Type B pancreatic cell (in vitro differentiated cells): ENCODE measurements at places on chromosomes 16 and 17. TPM values are rescaled to one million over a fixed set of nuclear protein-coding genes. Genes with fewer than 3 reads are reported as not detected.
A peak's percentile ranks its signal among the peaks of the same experiment; 100 is the strongest.

DNA sequence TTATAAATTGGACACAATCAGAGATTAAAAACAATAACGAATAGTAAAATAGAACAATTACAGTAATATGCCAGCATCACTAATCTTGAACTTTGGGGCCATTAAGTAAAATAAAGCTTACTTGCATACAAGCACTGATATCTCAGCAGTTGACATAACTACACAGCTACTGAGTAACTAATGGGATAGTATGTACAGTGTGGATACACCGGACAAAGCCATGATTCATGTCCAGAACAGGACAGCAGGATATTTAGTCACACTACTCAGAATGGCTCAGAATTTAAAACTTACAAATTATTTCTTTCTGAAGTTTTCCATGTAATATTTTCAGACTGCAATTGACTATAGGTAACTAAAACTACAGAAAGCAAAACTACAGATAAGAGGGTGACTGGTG lies 427.5 kb downstream of the CDH13 start:
- DNase-seq, result no peak

ZNF624 gene
- total RNA-seq, result 7.0 and 9.1 TPM in 2 replicates

GRCh38 chr16:88316151-88316550 lies 66.6 kb upstream of the ZNF469 start:
- no peak for DNase-seq

DNA sequence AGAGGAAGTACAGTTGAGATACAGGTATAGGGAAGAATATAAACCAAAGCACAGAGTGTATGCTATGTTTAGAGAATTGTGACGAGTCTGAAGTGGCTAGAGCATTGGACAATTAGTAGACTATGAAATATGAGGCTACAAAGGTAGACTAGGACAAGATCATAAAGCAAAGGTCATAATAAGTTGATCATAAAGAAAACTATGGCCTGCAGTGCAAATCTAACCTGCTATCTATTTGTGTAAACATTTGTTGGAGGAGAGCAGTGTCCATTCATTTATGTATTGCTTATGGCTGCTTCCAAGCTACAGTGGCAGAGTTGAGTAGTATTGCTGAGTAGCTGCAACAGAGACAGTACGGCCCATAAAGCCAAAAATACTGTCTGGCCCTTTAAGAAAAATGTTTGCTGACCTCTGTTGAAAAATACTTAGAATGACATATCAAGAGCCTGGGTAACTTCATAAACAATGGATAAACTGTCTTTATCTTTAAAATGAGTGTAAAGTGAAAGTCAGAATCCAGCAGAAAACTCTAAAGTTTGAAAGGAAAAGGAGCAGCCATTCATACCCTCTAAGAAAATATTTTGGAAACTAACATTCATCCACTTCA lies 14.5 kb upstream of the OR1E2 start:
- DNase-seq, result no peak

DNA sequence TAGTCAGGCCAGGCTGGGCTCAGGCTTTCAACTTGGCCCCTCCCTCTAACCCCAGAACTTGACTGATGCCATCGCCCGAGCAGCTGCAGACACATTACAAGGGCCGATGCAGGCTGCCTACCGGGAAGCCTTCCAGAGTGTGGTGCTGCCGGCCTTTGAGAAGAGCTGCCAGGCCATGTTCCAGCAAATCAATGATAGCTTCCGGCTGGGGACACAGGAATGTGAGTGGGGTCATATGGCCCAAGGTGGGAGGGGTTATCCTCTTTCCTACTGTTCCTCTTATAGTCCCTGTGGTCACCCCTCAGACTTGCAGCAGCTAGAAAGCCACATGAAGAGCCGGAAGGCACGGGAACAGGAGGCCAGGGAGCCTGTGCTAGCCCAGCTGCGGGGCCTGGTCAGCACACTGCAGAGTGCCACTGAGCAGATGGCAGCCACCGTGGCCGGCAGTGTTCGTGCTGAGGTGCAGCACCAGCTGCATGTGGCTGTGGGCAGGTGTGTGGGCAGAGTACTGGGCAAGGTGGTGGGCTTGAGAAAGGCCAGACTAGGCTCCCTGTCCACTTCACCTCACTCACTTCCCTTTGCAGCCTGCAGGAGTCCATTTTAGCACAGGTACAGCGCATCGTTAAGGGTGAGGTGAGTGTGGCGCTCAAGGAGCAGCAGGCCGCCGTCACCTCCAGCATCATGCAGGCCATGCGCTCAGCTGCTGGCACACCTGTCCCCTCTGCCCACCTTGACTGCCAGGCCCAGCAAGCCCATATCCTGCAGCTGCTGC lies 2.1 kb upstream of the NRN1L start:
- no peak for DNase-seq

OR2C1 gene
- 0.22 TPM in 1 of 2 replicates, not detected in the other for total RNA-seq

KRTAP9-9 gene
- not detected in 2 replicates for total RNA-seq

GRCh38 chr16:68179196-68179795 lies 56.6 kb downstream of the ESRP2 start:
- no peak for DNase-seq

TBC1D28 gene
- not detected in 2 replicates for total RNA-seq

- no peak for DNase-seq
Observed at GRCh38 chr16:11340710-11341109, 4.5 kb upstream of the RMI2 start.

GPRC5C gene
- total RNA-seq, result 52.0 and 64.3 TPM in 2 replicates

DNA sequence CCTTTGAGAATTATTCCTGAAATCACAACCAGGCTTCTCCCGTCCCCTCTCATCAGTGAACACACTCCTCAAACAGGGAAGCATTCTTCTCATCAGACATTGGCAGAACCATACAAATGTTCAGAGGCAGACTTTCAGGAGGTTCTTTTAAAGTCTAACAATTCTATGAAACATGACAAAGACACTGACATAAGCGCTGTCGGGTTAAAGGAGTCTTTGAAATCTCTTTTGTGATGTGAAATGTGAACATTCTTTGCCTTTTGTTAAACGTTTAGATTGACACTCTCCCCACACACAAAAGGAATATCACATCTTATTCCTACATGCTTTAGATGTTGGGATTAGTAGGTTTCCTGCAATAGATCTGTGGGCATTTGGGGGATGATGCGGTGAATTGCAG lies 63.9 kb downstream of the NETO2 start:
- DNase-seq, result no peak

GRCh38 chr16:47016700-47017133 lies 43.2 kb upstream of the DNAJA2 start:
- no peak for DNase-seq

DNA sequence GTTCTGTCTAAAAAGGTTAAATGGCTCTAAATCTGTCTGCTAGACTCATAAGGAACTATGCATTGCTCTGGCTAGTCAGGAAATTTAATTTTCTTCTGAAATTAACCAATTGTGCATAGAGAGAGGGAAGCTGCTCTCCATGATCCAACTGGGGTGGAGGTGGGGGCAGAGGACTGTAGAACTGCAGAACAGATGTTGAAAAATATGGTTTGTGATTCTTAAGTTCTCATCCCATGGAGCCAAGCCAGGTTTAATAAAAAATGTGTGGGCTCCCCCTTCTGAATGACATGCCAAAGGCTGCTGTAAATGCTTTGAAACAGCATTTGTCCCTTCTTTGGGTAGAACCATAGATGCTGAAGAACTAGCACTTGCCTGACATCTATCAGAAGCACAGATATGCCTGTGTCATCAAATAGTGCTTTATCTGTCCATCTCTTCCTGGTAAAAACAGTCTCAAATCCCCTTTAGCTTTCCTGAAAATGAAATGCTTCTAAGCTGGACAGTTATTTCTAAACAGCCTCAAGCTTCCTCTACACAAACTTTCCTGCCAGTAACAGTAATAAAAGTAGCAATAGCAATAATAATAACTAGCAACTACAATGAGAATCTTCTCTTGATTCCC lies 221.4 kb downstream of the CDH8 start:
- no peak for DNase-seq

GRCh38 chr16:21654466-21654865 lies 2.1 kb upstream of the IGSF6 start:
- no peak for DNase-seq

CTRL gene
- total RNA-seq, result 0.59 and 1.4 TPM in 2 replicates

DNA sequence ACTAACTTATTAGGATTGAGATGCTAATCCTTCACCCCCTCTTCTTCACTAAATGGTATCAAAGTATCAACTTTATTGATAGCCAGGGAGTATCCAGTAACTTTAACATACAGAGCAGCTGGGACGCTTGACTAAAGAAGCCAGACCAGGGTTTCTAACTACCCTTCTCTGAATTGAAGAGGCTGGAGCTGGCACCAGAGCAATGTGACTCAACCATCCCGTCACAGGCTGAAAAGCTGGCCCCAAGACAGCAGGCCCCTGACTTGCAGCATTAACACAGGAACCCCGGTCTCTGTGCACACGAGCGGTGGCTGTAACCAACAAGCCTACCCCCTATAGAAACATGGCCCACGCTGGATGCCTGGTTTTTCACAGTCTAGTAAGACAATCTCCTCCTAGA lies 59.8 kb downstream of the ANKFN1 start:
- no peak for DNase-seq

DNA sequence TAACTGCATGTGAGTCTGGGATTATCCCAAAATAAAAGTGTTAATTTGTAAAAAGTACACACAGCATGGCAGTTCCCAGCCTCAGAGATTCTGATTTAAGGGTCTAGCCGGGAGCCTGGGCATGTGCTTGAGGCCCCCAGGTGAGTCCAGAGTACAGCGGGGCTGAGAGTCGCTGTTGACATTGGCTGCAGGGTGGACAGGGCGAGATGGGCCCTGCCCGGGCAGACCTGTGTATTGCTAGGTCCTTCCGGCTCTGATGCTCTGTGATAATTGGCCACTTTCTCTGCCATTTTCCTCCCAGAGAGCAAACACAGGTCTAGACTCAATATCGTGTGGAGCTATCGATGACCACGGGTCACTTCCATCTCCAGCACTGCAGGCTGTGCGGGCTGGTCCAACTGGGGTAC lies 73.6 kb downstream of the ABCC6 start:
- no peak for DNase-seq

- no peak for DNase-seq
Observed at GRCh38 chr16:48041981-48042421, 113.8 kb downstream of the ABCC12 start.

IL17C gene
- 0.39 TPM in 1 of 2 replicates, not detected in the other for total RNA-seq

PLEKHH3 gene
- total RNA-seq, result 29.1 and 60.5 TPM in 2 replicates

TNFRSF13B gene
- total RNA-seq, result not detected in 2 replicates

KCNJ12 gene
- 0.59 and 2.2 TPM in 2 replicates for total RNA-seq

LPCAT2 gene
- total RNA-seq, result 18.9 and 38.6 TPM in 2 replicates

DNA sequence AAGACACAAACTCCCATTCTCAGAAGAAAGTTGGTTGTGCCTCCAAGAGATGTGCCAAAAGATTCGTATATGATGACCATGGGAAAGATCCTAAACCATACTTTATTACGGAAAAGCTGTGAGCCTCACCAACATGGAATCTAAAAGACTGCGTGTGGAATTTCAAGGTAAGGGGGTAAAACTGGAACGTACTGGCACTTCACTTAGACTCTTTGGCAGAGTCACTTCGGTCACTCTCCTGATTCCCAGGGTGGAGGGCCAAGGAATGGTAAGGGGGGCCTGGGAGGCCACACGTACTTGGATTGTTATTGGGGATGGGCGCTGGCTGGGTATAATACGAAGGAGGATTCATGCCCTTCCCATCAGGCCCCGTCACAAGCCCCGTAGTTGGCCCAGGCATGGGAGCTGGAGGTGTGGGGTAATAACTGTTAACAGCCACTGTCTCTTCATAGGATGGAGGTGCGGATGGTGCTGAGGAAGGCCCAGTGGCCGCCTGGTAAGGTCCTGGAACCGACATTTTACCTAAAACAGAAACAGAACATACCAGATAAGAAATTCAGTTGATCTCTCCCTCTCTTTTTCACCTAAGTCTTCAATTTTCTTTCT lies 30.4 kb downstream of the LITAF start:
- DNase-seq, result no peak

DNA sequence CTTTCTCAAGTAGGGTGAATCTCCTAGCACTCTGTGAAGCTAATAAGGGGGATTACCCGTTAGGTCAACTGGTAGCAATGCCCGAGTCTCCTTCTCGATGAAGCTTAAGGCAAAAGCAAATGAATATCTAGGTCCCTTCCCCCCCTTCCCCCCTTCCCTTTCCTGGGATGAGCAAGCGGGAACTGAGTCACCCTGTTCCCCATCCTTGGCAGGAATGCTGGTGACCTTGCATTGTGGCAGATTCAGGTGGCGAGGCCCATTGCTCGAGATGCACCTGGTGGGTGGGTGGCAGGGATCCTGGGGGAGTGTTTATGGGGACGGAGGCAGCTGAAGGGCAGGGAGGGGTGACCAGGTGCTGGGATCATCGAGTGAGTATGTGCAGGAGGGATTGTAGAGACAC lies 7.1 kb downstream of the NXPH3 start:
- DNase-seq, result no peak

DNA sequence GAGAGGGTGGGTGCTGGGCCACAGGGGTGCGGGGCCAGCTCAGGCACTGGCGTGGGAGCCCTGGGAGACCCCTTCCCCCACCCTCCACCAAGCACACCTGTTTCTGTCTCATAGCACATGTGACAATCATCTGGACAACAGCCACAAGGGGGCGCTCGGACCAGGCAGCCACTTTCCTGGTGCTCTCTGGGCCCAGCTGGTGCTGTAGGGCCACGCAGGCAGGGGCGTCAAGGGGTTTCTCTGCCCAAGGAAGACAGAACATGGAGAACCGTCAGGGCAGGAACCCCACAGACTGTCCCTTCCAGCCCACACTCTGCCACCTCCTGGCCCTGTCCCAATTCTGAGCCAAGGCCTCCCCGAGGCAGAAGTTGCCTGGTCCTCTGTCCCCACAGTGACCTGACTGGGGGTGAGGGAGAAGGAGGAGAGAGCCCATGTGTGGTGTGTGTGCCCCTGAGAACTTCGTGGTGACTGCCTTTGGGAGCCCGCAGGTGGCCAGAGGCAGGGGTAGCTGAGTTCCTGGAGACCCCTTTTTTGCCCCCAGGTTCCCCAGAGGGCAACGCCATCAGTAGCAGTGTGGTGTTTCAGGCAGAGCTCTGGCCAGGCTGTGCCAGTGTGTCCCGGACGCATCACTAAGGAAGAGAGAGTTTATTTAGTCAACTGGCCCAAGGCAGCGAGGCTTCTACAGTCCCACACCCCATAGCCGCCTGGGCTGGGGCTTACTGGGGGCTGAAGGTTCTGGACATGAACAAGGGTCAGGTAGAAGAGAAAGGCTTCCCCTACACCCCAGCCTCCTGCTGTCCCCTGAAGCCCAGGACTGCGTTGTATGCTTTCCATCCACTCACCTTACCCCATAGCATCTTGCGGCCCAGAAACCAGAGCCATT lies 3.1 kb upstream of the SETD6 start:
- DNase-seq, result peak; percentile 84

GRCh38 chr16:53891409-53892139 lies 187.6 kb downstream of the FTO start:
- DNase-seq, result no peak

DNA sequence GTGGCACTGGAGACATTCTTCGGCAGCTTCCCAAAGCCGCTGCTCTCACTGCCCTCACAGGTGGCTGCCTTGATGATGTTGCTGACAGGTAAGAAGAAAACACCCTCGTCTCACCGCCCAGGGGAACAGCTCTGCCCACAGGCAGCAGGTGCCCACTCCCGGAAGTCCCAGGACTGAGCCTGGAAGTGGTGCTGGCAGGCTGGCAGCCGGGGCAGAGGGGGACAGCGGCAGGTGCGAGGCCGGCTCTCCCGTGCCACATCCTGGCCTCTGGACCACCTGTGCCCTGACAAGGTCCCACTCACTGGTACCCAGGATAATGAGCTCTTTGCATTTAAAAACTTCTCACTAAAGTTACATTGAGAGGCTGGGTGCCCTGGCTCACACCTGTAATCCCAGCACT lies 20.4 kb downstream of the CEP131 start:
- no peak for DNase-seq
